ENCODE measurements at places on chromosomes 7 and 10.

- DNase-seq: no peak
- no peaks in the 10 kb centered on the region for H3K27me3 ChIP-seq
- H3K27ac ChIP-seq: no peak overlapping the region
Observed at GRCh38 chr7:15086131-15086611, 183.6 kb upstream of the DGKB start.

DNA sequence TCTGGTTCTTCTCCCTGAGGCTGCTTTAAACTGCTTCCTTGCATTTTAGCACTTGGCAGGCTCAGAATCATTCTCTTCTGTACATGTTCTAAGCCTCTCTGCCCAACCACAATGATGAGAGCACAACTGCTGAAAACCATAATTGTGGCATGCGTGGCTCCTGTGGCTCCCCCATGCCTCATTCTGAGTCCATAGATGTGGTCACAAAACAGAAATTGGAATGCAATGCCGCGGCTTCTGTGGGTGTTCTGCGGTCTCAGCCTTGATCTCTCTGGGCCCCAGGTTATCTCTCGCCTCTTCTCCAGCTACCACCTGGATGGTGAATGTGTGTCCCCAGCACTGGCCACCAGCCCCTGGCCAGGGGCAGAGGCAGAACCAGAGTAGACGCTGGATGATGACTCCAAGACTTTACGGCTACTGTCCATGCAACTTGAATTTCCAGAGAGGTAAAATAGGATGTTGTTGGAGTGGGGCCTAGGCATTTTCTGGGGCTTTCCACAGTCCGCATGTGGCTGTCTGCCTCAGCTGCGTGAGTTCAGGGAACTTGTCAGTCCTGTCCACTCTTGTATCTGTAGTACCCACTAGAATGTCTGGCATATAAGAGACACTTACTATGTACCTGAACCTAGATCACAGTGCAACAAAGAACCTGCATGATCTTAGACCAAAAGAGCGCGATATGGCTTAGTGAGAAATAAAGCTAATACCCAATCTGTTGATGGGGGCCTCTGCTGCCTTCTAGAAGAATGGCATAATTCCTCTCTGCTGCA lies 52.4 kb upstream of the ADRB1 start:
- DNase-seq: no peak
- H3K4me3 ChIP-seq: no peak overlapping the region
- peaks cover 31% of the 10 kb centered on the region for H3K27me3 ChIP-seq
- H3K36me3 ChIP-seq: no peaks in the 10 kb centered on the region
- H3K4me1 ChIP-seq: peaks cover 16% of the 10 kb centered on the region
- no peak overlapping the region for H3K27ac ChIP-seq

DNA sequence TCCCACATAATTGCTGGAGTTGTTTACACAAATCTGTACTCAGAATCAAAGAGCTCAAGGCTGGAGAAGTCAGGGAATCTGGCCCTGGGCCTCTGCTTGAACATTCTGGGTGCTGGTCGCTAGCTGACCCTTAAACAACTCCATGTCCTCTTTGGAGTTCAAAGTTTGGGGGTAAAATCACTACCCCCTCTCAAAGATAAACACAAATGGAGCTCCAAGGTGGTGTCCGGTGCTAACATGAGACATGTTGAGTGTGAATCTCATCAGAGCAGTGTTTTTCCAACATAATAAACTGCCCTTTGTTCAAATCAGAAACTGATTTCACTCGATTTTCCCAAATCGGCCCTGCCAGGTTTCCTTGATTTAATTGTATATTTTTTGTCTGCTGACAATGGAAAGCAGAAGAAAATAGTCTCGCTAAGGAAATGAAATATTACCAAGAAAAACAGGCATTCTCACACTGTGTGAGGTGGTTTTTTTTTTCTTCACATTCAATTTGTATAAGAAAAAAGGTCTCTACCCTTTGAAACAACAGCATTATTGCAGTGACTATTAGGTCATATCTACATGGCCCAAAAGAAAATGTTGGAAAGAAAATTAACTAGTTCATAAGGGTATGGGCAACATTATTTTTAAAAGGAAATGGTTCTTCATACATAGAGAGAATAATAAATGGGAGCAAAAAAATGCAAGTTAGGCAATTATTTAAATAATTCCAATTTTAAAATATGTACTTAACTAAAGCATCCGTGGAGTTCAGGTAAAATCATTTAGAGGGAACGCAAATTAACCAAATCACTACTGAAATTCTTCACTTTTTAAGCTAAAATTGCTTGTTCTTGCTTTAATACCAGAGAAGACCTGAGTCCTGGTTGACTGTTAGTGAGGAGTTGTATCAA lies 56.1 kb upstream of the CAPZA2 start:
- no peak overlapping the region for H3K4me3 ChIP-seq
- H3K4me1 ChIP-seq: peaks cover 85% of the 10 kb centered on the region
- H3K36me3 ChIP-seq: no peaks in the 10 kb centered on the region
- H3K27ac ChIP-seq: peak overlapping the region; percentile 8
- peaks cover 1% of the 10 kb centered on the region for H3K27me3 ChIP-seq

- H3K4me3 ChIP-seq: no peak overlapping the region
- no peak for DNase-seq
- no peaks in the 10 kb centered on the region for H3K36me3 ChIP-seq
- no peaks in the 10 kb centered on the region for H3K4me1 ChIP-seq
- no peak overlapping the region for H3K27ac ChIP-seq
Observed at GRCh38 chr7:144527051-144527471, 123.6 kb upstream of the NOBOX start.

GRCh38 chr7:158868764-158869410 lies 12.5 kb downstream of the DYNC2I1 start:
- H3K36me3 ChIP-seq: peaks cover 7% of the 10 kb centered on the region
- H3K4me1 ChIP-seq: peaks cover 20% of the 10 kb centered on the region
- DNase-seq: no peak
- H3K27ac ChIP-seq: no peak overlapping the region
- H3K4me3 ChIP-seq: no peak overlapping the region
- no peaks in the 10 kb centered on the region for H3K27me3 ChIP-seq

DNA sequence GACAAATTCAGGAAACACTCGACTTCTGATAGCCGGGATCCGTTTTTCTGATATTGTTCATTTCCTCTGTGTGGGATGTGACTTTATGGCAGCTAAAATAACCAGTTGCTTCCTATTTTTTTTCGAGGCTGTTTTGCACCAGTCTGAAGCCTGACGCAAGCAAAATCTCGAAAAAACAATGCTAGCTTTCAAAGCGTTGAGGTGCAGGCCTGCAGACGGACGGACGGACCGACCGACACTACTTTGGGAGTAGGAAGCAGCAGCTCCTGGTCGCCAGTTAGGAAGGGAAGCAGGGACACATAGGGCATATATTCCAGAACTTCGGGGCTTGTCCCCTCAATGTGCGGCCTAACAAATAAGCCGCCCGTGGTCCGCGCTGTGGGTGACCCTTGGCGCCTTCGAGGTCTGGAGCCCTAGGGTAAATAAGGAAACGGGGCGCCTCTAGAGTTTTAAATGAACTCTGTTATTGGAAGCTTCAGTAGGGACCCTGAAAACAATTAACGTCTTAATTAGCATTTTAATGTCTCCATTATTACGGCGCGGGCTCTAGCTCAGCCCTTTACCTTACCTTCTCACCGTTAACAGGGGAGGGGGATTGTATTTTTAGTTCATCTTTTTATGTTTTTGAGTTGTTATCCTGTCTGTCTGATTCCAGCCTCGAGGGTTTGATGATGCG lies 1.3 kb downstream of the HHEX start:
- peaks cover 6% of the 10 kb centered on the region for H3K27me3 ChIP-seq
- peaks cover 27% of the 10 kb centered on the region for H3K4me1 ChIP-seq
- no peak for DNase-seq
- peak overlapping the region; percentile 76 for H3K4me3 ChIP-seq

DNA sequence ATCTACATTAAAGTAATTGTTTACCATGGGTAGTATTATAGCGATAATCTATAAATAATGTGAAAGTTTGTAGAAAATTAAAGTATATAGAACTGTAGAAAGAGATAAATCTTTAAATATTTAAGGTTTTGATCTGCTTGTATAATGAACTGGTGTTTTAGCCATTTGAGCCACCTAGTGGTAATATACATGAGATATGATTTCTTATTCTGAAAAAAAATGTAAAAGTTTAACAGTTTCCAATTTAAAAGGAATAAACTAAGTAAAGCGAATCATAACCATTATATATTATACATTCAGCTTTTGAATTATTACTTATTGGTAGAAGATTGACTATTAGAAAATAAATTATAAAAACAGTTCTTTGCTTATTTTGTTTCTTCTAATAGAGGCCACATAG lies 91.2 kb downstream of the OTUD1 start:
- no peaks in the 10 kb centered on the region for H3K36me3 ChIP-seq
- DNase-seq: no peak

- H3K27ac ChIP-seq: no peak overlapping the region
- no peaks in the 10 kb centered on the region for H3K36me3 ChIP-seq
- peaks cover 2% of the 10 kb centered on the region for H3K27me3 ChIP-seq
- DNase-seq: no peak
- H3K4me3 ChIP-seq: no peak overlapping the region
Observed at GRCh38 chr10:78970261-78970660, 98.5 kb upstream of the ZMIZ1 start.

DNA sequence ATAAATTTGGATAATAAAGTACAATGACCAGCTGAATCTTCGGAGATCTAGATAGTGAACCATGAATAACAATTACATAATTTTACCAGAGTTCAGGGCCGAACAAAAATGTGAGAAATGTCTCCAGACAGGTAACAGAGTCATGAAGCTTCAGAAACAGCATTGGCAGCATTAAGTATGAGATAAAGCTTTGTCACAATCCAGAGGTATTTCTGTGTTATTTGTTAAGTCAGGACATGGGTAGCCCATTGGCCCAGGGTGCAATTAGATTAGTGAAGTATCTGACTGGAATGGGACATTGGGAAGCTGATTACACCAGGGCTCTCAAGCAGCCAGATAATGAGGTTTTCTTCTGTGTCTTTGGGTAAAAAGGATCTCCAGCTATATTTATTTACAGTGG lies 184.2 kb upstream of the PPP1R3A start:
- H3K36me3 ChIP-seq: no peaks in the 10 kb centered on the region
- H3K27me3 ChIP-seq: no peaks in the 10 kb centered on the region
- no peaks in the 10 kb centered on the region for H3K4me1 ChIP-seq
- no peak overlapping the region for H3K27ac ChIP-seq
- no peak for DNase-seq
- H3K4me3 ChIP-seq: no peak overlapping the region

- no peak for DNase-seq
- H3K4me3 ChIP-seq: no peak overlapping the region
- no peak overlapping the region for H3K27ac ChIP-seq
- H3K27me3 ChIP-seq: no peaks in the 10 kb centered on the region
- H3K36me3 ChIP-seq: peaks cover 27% of the 10 kb centered on the region
Observed at GRCh38 chr7:116785843-116786242, 76.5 kb upstream of the CAPZA2 start.

DNA sequence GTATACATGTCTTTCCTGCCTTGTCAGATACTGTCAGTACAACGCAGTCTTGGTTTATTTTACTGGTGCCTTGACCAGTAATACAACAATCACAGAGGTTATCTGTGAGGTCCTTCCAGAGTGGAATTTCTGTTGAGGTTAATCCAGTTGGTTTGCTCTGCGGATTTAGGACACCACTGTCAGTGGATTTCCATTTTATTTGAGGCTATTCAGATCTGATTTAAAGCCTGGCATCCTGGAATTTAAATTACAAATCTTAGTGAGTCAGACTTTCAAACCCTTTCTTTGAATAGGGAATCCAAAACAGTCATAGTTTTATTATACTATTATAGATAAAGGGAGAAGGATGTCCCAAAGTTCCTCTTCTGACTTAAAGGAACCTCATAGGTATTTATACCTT lies 40.5 kb downstream of the ANLN start:
- peaks cover 23% of the 10 kb centered on the region for H3K4me1 ChIP-seq
- H3K36me3 ChIP-seq: peaks cover 36% of the 10 kb centered on the region
- no peak for DNase-seq
- H3K4me3 ChIP-seq: no peak overlapping the region

DNA sequence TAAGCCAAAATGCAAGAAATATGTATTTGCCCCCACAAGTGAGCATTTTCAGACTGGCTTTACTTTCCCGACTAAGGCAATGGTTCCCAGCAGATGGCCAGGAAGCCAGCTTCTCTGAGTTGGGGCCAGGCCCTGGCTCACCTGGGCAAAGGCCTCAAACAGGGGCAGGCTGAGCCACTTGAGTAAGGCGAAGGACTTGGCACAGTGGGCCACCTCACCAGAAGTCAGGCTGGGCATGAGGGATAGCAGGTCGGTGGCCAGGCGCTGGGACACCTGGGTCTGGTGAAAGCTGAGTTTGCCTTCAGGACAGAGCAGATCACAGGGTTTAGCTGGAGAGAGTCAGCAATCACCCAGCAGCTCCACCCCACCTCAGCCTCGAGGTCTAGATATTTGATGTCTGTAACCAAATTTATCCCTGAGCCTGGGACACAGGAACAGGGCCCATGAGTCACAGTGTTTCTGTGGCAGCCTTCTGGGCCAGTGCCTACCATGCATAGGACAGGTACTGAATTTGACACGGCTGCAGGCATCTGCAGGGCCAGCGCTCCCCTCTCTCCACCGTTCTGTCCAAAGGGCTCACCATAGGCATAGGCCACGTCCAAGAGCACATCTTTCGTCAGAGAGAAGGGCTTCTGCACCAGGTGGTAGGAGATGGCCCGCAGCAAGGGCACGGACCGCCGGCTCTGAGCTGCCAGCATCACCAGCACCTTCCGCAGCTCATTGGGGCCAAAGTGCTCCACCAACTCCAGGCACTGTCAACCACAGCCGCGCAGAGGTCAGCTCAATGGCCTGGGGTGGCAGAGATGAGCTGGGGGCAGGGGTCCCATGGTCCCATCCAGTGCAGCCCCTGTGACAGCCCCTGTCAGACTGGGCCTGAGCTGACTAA lies 7.3 kb downstream of the TBRG4 start:
- no peak overlapping the region for H3K4me3 ChIP-seq
- H3K36me3 ChIP-seq: peaks cover 15% of the 10 kb centered on the region
- no peak for DNase-seq
- no peak overlapping the region for H3K27ac ChIP-seq
- H3K27me3 ChIP-seq: no peaks in the 10 kb centered on the region

GRCh38 chr10:44706745-44707144 lies 204.4 kb upstream of the TMEM72 start:
- peaks cover 76% of the 10 kb centered on the region for H3K4me1 ChIP-seq
- H3K36me3 ChIP-seq: peaks cover 13% of the 10 kb centered on the region
- peak overlapping the region; percentile 65 for H3K4me3 ChIP-seq
- DNase-seq: peak; percentile 98
- peak overlapping the region; percentile 100 for H3K27ac ChIP-seq
- H3K27me3 ChIP-seq: no peaks in the 10 kb centered on the region

DNA sequence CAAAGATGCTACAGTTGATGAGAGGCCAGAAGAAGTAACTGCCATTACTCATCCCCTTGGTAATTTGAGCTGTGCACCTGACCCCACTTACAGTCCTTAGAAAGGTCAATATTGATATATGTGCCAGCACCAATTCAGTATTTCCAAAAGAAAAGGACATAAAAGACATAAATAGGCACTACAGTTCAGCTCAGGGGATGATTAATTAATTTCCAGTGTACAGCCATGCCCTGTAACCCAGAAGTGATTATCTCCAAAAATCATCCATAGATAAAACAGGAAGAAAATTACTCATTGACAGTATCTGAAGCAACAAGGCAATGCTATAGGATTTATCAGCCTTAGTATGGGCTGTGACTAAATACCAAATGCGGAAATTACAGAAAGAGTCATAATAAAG lies 82.4 kb downstream of the PHYHIPL start:
- no peaks in the 10 kb centered on the region for H3K36me3 ChIP-seq
- no peak overlapping the region for H3K4me3 ChIP-seq
- no peak overlapping the region for H3K27ac ChIP-seq
- H3K27me3 ChIP-seq: peaks cover 1% of the 10 kb centered on the region
- no peak for DNase-seq
- H3K4me1 ChIP-seq: no peaks in the 10 kb centered on the region

GRCh38 chr7:4809091-4809591 lies 33.7 kb downstream of the AP5Z1 start:
- peaks cover 13% of the 10 kb centered on the region for H3K36me3 ChIP-seq
- H3K27ac ChIP-seq: no peak overlapping the region
- no peaks in the 10 kb centered on the region for H3K4me1 ChIP-seq
- DNase-seq: no peak
- peaks cover 21% of the 10 kb centered on the region for H3K27me3 ChIP-seq

Data from HFFc6 (cell line).